ENCODE measurements at places on chromosomes 12 and 14.

DNA sequence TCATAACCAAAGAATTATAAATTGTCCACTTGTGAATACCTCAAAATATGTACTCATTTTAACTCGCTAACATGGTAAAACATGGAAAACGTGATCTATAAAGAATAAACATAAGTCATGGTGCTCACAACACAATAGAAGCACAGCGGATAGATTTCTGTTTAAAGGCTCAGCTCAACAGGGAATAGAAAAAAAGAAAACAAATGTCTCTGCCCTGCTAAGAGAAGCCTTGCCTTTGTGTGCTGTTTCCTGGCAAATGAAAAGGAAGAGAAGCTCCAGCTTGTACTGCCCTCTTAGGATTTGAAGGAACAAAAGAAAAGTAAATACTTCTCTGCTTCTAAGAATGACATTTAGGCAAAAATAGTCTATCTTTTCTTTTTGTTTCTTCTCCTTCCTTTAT lies 121.0 kb upstream of the KRR1 start:
- DNase-seq = no peak

- DNase-seq = no peak
Measured at GRCh38 chr14:39023939-39024871, 78.8 kb downstream of the SEC23A start.

DNA sequence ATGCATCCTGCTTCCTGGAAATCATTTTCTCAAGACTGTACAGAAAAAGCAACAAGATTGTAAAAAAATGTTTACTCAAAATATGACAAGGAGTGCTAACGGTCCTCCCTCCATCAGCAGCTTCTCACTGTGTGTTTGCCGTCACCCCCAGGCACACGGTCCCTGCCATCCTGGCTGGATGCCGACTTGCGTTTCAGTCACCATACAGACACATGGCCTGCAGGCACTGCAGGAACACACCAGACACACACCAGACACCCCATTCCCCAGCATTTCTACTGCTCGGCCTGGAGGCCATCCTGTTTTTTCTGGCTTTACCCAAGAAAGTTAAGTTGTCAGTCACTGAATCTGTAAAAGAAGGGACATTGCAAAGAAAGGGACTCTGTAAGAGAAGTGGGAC lies 10.8 kb downstream of the KCNK10 start:
- DNase-seq = no peak

GRCh38 chr12:131381716-131382430 lies 329.0 kb upstream of the SFSWAP start:
- DNase-seq = no peak

GRCh38 chr14:86057018-86057667 lies 527.2 kb downstream of the FLRT2 start:
- DNase-seq = no peak

GRCh38 chr14:84707830-84708229 lies 822.1 kb upstream of the FLRT2 start:
- no peak for DNase-seq

DNA sequence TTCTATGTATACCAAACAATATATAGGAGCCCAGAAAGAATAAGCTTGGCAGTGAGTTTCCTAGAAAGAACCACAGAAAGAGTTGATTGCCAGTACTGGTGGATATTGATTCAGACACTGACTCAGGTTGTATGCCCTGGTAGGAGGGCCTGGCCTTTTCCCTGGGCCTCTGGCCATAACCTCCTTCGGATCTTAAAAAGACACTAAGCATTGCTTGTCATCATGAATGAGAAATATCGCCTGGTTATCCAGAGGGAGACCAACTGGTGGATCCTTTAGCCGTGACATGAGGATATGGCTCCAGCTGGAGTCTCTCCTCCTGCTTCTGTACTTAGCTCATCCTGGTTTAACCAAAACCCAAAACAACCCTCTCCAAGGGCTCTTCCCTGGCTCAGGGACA lies 231.5 kb downstream of the MSRB3 start:
- no peak for DNase-seq

DNA sequence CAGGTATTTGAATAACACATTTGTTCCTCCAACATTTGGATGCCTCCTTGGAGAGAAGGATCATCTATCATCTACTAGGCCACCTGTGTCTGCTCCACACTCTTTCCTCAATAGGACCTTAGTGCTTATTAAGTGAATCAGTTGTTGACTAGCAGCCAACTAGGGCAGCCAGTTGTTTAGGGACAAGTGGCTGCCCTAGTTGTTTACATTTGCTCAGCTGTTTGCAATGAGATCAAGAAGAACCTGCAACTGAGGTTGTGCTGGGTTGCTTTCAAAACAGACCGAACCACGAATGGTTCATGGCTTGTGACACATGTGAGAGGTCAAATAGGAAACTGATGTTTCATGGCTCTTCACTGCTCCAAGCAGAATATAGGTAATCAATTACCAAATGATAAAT lies 53.8 kb downstream of the TMCC3 start:
- no peak for DNase-seq

DNA sequence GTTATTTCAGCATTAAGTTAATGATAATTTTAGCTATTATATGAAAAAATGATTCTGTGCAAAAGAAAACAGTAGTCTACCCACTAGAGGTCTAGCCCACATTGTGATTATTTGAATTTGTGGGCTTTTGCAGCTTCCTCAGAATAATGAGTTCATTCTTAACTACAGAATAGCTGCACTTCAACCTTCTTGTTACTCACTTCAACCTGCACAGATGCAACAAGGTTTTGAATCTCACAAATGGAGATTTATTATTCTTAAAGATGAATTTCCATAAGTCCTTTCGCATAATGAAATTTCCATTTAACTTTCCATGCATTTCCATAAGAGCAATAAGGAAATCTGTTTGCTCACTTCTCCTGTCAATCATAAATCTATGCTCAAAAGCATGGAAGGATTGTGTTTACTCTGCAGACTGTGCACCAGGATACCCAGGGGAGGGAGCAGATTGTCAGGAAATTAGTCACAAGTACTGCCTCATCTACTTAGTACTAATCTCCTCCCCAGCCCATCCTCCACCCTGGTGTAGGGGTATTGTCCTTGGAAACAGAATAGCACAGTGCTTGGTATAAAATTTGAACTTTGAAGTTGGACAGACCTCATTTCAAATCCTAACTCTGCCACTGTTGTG lies 24.1 kb downstream of the PTGER2 start:
- DNase-seq = no peak

DNA sequence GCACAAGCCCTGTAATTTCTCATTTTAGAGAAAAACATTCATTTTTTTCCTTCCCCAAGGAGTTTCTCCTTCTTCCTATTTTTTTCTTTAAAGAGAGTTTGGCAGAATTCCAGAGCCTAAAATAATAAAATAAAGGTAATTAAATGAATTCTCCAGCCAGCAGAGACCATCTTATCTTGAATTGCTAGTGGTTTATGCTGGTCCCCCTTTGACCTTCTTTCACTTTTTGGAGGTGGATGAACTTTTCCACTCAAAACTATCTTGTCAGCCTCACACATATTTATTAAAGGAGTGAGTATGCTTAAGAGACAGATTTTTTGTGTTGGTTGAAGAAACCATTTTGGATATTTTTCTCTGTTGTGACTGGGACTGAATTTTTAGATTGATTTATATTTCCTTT lies 47.6 kb downstream of the ADIPOR2 start:
- DNase-seq = no peak

GRCh38 chr12:89783359-89784060 lies 74.9 kb upstream of the ATP2B1 start:
- DNase-seq = no peak

DNA sequence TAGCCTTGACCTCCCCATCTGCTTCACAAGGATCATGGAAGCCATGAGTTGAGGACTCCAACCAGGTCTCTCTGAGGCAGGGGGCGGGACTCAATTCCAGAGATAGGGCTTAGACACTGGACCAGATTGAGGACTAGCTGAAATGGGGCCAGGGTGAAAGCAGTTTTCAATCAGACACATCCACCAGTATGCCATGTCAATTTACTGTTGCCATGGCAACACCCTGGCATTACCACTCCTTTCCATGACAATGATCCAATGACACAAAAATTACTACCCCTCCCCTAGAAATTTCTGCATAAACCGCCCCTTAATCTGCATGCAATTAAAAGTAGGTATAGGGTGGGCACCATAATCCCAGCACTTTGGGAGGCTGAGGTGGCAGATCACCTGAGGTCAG lies 18.6 kb upstream of the DCAF5 start:
- DNase-seq = no peak

GRCh38 chr12:116385486-116386217 lies 108.2 kb upstream of the MED13L start:
- DNase-seq = no peak

GRCh38 chr12:89566615-89567014 lies 40.8 kb upstream of the POC1B start:
- no peak for DNase-seq

GRCh38 chr12:123153906-123154305 lies 3.0 kb upstream of the PITPNM2 start:
- DNase-seq = no peak

GRCh38 chr12:26255893-26256645 lies 60.7 kb downstream of the SSPN start:
- no peak for DNase-seq

Data from T-helper 17 cell (primary cell).